ENCODE measurements at places on chromosomes 11 and 22. TPM values are rescaled to one million over a fixed set of nuclear protein-coding genes. Genes with fewer than 3 reads are reported as not detected.
A peak's percentile ranks its signal among the peaks of the same experiment; 100 is the strongest.

Gene MMP12
- polyA plus RNA-seq: not detected

GRCh38 chr11:76808171-76808570, 25.0 kb downstream of the TSKU start:
- no peak for DNase-seq

GRCh38 chr11:96817482-96818399, 427.9 kb downstream of the JRKL start:
- DNase-seq: no peak

DNA sequence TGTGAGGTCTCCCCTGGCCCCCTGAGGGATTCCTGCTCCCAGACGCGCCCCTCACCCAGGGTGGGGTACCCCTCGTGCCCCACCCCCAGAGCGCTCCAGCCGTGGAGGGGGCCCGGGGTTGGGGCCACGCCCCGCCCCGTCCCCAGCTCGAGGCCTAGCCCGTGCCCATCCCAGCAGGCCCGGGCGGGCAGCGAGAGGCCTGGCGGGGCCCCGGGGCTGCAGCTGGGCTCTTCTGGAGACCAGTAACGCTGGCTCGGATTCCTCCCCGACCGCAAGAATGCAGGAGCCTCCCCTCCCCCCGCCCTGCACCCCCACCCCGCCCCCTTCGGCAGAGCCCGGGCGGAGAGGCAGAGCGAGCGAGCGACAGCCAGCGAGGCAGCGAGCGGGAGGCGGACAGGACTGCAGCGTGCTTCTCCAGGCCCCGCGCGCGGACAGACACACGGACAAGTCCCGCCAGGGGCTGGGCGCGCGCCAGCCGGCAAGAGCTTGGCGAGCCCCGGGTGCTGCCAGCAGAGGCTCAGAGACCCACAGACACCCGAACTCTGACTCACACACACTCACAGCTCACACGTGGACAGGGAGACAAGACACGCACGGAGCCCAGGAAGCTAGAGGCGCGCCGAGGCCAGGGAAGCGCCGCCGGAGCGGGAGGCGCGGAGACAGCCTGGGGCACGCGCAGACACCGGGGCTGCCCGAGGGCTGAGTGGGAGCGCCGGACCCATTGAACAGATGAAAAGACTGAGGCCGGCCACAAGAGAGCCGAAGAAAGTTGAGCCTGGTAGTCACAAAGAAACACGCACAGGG, 15.2 kb downstream of the BCL9L start:
- DNase-seq: peak; percentile 61

DNA sequence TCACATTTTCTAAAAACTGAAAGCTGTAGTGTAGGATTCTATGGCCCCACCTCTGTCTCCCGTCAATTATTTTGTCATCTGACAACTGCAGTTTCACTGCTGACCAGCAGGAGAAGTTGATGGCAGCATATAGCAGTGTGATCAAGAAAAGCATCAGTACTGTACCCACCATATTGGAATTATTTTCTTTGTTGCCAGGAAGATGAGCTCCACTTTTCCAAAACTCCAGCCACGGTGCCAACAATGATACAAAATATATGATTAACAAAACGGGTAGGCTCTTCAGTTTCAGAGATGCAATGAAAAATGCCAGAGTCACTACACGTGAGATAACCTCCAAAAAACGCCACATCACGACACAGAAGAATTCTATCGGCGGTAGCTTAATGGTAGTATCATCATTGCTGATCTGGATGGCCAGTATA, 41.3 kb downstream of the XKR3 start:
- DNase-seq: no peak

Gene GP1BB
- polyA plus RNA-seq: 21.2 TPM

DNA sequence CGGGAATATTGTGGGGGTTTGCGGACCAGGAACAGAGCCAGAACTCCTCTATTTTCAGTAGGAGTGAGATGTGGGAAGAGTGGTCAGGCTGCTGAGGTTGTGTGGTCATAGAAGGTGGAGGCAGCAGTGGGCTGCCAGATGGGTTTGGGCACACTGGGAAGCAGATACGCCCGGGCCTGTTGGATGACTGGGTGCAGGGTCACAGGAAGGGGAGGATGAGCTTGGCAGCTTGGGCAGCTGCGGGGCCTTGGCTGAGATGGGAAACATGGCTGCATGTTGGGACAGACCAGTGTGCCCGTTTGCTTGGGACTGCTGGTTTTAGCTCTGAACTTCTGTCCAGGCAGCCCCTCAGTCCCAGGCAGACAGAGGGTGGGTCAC, 11.4 kb downstream of the SHANK3 start:
- no peak for DNase-seq
